ENCODE measurements at places on chromosomes 7 and 10. TPM values are rescaled to one million over a fixed set of nuclear protein-coding genes. Genes with fewer than 3 reads are reported as not detected.

NAT16 gene
- not detected for polyA plus RNA-seq

SAMD8 gene
- polyA plus RNA-seq = 5.3 TPM

LLCFC1 gene
- not detected for polyA plus RNA-seq

GRCh38 chr7:51075681-51076580, 240.7 kb downstream of the COBL start:
- no peak for DNase-seq

DNA sequence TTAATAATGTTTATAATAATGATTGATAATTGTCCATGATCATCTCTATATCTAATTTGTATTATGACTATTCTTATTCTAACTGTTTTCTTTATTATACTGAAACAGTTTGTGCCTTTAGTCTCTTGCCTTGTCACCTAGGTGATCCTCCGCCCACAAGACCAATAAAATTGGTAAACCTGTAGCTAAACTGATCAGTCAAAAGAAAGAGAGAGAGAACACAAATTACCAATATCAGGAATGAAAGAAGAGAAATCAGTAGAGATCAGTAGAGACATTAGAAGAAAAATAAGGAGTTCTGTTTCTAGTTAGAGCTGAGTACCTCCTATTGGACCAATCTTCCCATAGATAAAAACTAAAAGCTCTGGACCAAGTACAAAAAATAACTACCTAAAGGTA, 6.1 kb upstream of the COA1 start:
- DNase-seq = no peak

GRCh38 chr7:75531359-75531821, 39.3 kb downstream of the SPDYE5 start:
- DNase-seq = peak; percentile 1

DNA sequence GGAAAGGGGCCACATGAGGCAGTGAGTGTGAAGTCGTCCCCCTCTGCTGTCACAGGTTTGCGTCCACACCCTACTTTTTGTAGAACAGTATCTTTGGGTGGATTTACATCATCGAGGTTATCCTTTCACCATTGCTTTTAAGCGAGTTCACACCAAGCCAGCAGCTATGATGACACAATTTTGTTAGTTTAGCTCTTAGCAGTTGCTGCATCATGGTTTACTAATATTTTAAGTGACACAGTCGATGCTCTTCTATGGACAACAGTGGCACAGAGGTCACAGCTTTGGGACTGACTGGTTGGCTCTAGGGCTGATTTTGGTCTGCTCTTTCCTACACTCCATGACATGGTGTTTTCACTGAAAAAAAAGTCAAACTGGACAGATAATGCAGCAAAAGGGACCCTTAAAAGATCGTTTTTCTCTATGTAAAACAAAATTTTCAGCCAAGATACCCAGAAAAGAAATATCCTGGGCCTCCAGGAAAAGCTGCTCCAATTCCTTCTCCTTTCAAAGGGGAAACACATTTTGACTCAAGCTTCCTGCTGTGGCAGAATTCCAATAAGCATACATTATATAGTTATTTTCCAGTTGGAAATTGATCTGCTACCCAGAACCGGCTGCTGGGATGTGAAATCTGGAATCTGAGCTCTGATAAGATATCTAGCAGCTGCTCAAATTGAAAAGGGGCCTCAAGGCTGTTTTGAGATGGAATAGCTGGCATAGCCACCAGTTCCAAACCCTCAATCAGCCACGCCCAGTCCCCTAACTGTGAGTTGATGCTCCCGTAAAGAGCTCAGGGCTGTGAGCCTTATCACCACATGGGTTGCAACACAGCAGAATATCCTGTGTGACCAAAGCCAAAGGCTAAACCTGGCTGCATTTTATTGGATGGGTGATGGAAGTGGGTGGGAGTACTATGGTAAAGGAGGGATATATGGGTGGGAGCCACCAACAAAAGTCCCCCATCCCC, 114.2 kb downstream of the SMURF1 start:
- DNase-seq = no peak

DNA sequence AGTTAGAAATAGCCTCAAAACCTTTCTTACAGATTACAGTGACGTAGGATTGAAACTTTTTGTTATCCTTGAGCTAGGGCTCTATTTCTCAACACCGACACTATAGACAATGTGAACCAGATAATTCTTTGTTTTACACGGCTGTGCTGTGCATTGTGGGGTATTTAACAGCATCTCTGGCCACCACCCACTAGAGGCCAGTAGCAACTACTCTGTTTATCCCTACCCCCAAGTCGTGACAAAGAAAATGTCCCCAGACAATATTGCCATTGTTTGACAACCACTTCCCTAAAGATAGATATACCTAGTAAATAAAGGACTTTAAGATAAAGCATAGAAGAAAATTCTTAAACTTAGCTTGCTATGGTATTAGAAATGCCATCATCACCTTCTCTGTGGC, 359.6 kb downstream of the ARL4A start:
- no peak for DNase-seq

Measured in kidney (tissue), 22 donors.